ENCODE measurements at places on chromosomes 16 and 17.

DNA sequence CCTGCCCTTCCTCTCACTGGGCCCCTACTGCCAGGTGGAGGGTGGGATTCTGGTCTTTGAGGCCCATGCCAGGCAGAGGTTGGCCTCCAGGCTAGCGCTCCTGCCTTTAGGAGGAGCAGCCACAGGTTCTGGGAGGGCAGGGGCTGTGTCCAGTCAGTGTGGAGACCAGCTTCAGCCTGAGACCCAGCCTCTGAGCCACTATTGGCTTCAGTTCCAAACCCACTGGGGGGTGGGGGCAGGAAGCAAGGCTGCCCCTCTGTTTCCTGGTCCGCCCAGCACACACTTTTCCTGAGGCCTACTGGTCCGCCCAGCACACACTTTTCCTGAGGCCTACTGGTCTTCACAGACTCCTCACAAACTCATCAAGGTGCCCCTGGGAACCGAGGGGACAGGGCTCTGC, 16.4 kb downstream of the SLC5A10 start:
- DNase-seq = no peak

DNA sequence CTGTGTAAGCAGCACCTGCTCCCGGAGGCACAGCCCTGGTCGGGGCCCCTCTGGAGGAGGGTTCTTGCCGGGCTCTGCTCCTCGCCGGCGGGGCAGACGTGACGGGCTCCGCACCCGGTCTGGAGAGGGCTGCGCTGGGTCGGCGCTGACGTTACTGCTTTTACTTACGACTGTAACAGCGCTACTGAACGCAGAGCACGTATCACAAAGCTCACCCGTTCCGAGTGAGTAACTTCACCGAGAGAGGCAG, 1.3 kb upstream of the RAB40C start:
- DNase-seq = no peak

GRCh38 chr17:80177986-80178595, 8.3 kb downstream of the CARD14 start:
- DNase-seq = no peak

GRCh38 chr17:46984341-46984740, 5.3 kb upstream of the RPRML start:
- DNase-seq = no peak

GRCh38 chr17:34173241-34173640, 81.8 kb upstream of the CCL2 start:
- no peak for DNase-seq

- no peak for DNase-seq
Measured at GRCh38 chr16:69916462-69916861, 34.7 kb upstream of the CLEC18A start.

GRCh38 chr17:81854974-81855774, 5.2 kb downstream of the P4HB start:
- DNase-seq = no peak

- no peak for DNase-seq
Measured at GRCh38 chr17:43033948-43034881, 9.2 kb downstream of the RND2 start.

GRCh38 chr17:33981711-33982601, 273.1 kb upstream of the CCL2 start:
- no peak for DNase-seq

DNA sequence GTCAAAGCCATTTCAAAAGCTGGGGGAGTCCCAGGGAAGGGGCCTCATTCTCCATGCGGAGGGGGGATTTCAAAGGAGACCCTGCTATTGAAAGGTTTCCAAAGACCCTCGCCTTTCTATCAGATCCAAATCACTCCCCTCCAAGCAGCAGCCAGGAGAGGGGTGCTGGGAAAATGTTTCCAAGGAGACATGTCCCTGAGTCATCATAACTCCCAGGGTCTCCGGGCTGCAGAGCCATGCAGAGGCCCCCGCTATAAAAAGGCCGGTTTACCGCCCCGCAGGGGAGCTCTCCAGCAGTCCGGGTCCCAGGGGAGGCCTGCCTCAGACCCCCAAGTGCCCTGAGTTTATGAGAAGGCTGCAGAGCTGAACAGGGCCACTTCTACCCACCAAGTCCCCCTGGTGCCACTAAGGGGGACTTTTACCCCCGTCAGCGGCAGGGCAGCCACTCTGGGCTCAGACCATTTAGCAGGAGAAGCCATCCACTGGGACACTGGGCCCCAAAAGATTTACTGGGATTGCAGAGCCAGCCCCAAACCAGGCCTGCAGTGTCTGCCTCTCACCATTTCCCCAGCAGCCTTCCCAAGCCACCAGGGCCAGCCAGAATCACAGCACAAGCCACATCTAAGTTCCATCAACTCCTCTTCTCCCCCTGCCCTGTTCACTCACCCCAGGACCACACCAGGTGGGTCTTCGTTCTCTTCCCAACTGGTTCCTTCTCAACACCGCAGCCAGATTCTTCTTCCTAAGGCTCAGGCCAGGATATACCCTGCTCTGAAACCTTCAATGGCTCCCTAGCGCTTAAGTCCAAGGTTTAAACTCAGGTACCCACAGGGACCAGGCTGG, 234.4 kb downstream of the ZNF423 start:
- no peak for DNase-seq

DNA sequence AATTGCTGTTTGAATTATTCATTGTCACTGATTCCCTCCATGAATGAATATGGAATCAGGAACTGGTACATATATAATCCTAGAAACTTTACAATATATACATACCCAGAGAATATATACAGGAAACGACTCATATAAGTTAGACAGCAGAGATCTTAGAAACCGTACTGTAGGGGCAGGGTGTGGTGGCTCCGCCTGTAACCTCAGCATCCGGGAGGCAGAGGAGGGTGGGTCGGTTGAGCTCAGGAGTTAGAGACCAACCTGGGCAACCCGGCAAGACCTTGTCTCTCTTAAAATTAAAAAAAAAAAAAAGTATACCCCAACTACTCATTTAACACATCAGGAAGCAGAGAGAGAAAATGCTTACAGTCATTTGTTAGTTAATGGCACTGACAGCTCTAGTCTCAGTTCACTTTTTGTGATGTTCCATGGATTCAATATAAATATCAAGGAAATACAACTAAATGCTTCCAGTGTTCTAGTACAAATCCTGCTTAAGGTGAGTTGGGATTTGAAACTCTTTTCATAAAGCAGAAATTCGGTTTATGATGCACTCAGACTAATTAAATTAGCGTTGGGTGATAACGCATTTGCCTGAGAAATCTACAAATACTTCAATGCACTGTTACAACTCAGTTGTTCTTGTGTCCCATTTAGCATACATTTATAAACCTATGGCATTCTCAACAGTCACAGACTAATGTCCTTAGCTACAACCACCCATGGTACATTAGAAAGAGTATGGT, 5.6 kb downstream of the GLG1 start:
- no peak for DNase-seq

DNA sequence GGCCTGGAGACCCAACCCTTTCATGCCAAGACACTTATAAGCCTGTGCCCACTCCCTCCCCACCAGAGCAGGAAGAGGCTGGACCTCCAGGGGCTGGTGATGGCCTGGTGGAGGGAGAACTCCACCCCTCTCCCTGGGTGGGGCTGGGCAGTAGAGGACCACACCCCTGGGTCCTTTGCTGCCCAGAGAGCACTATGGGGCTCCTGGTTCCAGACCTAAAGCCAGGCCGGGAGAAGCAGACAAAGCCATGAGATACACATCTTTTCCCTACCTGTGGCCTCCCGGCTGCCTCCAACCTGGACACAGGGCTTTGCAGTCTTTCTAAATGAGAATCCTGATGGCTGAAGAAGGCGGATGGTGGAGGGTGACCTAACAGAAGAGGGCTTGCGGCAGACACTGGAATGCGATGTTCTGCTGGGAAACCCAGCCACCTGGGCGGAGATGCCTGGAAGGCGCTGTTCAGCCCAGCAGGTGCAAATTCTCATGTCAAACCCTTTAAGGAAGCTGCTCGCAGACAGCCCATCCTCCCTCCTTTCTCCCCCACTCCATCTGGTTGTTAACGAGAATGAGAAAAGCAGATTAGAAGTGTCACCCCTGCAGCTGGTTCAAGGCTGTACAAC, 43.9 kb upstream of the KIFC3 start:
- DNase-seq = no peak

- DNase-seq = no peak
Measured at GRCh38 chr17:81231121-81231645, 7.7 kb downstream of the TEPSIN start.

GRCh38 chr16:11370084-11370931, 25.0 kb downstream of the RMI2 start:
- no peak for DNase-seq

- DNase-seq = no peak
Measured at GRCh38 chr17:15658296-15658695, 25.8 kb downstream of the TRIM16 start.

DNA sequence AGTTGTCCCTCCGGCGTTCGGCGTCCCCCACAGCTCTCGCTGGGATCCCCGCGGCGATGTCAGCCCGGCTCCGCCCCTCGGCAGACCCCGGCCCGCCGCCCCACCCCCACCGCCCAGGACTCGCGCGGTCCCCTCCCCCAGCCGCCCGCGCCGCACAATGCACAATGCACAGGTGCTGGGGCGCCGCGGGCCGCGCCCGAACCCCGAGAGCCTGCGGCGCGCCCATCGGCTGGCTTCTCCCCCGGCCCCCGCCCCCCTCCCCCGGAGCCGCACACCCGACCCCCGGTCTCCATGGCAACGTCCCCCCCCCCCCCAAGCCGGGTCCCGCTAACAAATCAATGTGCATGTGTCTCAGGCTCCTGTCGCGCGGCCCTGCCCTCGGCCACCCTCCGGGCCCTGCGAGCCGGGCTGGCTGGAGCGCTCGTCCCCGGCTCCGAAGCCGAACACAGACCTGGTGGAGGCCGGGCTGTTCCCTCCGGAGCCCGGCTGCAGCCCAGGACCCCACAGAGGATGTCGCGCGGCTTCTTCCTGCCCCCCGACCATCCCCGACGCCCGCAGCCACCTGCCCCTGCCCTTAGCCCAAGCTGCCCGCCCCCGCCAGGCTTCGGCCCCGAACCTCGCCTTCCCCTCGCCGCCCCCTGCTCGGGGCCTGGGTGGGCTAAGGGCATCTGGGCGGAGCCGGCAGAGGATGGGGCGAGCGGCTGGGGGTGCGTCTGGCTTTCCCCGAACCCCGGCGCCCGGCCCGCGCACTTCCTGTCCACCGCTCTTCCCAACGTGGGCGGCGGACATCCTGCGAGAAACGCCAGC, 818 bp upstream of the CBX8 start:
- no peak for DNase-seq

DNA sequence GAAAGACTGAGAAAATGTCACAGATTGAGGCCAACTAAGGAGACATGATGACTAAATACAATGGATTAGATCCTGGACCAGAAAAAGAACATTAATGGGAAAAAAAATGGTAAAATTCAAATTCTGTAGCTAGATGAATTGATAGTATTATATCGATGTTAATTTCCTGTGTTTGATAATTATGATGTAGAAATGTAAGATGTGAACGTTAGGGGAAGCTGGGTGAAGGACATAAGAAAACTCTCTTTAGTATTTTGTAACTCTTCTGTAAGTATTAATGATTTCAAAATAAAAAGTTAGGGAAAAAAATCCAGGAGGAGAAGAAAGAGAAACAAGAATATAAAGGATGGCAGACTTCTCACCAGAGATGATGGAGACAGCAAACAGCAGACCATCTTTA, 2.8 kb upstream of the ITGB3 start:
- DNase-seq = no peak

- DNase-seq = no peak
Measured at GRCh38 chr17:29905879-29906167, 24.2 kb downstream of the SSH2 start.

DNA sequence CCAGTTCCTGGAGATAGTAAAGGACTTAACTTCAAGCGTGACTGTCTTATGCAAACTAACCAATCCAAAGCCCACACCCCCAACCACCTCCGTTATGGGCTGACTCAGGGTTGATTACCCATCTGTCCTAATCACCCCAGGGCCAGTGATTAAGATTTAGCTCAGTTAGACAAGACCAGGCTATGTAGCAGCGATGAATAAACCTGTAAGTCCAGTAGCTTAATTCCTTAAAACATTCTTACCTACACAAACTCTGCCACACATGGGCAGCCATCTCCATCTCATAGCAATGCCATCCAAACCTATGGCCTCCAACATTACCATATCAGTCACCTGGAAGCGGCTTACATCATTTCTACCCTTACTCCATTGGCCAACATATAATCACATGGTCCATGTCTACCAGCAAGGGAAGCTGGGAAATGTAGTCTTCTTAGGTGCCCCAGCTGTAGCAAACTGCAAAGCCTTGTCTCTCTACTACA, 266.7 kb downstream of the SHISA9 start:
- no peak for DNase-seq

- no peak for DNase-seq
Measured at GRCh38 chr16:77183137-77183536, 7.9 kb upstream of the MON1B start.

DNA sequence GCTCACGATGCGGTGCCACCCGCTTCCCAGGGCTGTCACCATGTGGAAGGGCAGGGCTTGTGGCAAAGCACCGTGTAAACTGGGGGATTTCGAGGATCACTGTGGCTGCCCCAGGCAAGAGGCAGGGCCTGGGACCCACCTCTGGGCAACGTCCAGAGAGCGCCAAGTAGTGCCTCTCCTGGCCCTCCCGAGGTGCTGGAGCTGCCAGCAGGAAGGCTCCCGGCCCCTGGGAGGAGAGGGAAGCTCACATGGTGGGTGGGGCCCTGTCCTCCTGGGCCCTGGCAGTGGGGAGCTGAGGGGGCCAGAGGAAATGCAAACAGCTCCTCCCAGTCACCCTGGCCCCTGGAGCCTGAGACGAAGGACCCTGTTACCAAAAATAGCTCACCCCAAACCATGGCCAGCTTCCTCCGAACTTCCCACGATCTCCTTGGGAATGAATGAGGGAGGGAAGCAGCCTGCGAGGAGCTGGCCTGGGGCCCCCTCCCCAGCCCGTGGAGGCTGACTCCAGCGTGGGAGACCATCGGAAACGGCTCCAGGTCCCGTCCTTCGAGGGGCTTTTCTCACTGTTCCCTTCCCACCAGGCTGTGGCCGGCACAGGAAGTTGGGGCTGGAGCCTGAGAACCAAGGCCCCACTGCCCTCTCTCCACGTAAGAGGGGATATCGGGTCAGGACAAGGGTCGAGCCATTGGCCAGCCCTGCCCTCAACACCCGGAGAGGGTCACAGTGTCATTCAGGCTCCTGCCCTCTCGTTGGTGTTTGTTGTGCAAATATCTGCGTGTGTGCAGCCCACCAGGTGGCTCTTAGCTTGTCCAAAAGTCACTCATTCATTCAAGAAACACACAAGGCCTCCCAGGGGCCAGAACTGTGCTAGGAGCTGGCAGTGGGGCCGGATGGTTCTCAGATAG, 17.7 kb downstream of the VASN start:
- no peak for DNase-seq

DNA sequence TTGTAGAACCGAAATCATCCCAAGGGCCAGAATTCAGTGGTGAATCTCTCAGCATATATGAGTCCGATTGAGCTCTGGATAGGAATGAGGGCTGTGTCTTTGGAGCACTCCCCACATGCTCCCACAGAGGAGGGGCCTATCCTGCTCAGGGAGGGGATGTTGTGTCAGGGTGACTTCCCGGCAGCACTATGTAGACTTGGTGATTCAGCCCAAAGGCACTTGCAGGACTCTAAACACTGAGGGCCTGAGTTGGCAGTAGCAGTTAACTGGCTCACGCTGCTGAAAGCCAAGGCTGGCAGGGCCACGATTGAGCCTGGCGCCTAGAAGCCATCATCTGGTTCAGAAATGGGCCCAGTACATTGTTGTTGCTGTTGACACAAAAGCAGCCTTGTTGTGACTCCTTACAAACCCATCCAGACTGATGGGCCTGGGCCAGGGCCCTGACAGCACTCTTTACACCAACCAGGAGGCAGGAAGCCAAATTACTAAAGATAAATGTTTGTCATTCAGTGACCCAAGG, 31.9 kb downstream of the NMT1 start:
- DNase-seq = peak; percentile 96

Data from amniotic stem cell (primary cell).